ENCODE measurements at places on chromosomes 3 and 15.

- DNase-seq: no peak
Measured at GRCh38 chr15:90188914-90189748, 12.0 kb upstream of the SEMA4B start.

DNA sequence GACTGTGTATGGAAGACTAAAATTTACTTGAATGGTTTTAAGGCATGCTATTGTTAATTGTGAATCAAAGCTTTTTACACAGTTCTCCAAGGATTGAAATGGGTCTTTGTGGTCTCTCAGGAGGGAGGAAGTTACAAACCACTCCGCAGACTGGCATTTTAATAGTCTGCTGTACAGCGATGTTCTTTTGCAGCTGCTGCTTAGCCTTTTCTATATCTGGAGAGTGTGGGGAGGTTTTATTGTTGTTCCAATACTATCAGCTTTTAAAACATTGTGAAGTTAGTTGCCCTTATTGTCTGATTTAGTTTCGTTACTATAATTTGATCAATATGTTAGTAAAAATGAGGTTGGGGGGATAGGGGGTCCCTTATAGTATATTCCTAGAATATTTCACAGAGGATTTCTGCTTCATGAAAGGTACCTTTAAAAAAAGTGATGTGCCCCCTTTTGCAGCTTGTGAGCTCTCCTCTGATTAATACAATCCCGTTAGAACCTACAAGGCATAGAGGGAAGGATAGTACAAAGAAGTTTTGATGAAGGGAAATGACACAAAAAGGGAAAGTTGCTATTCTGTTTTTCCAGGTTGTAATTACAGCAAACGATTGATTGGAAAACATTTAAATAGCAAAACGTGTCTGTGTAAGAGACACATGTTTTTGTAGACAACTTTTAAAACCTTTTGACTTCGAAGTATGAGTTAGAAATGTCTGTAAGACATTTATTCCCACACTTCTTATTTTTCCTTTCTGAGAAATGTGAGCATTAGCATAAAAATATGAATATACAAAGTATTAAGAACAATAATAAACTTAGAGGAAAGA lies 158.3 kb upstream of the CGNL1 start:
- DNase-seq: no peak

GRCh38 chr3:99128725-99129505 lies 227.4 kb upstream of the DCBLD2 start:
- no peak for DNase-seq

GRCh38 chr3:38958026-38958720 lies 93.6 kb downstream of the SCN11A start:
- no peak for DNase-seq

GRCh38 chr3:128870347-128870746 lies 9.1 kb upstream of the ACAD9 start:
- DNase-seq: no peak

DNA sequence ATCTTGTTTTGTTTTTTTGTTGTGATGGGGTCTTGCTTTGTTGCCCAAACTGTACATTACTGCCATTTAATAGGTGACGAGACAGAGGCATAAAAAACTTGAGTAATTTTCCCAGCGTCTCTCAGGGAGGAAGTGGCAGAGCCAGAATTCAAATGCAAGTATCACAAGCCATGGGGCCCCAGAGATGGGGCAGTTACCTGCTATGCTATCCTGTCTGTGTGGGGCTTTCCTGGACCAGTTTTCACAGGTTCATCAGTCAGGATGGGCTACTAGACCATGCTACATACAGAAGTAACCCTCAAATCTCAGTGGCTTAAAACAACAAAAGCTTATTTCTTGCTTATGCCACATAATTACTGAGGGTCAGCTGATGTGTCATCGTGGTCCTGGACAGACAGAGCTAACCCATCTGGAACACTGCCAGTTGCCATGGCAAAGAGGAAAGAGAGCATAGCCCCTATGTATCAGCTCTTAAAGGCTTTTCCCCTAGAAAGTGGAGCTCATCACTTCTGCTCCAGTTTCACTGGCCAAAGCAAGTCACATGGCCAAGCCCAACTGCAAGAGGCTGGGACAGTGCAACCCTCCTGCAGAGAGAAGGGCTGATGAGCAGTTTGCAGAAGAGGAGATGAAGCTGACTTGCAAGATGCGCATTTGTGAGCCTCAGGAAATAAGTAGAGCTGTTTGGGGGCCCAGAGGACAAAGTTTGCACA lies 31.7 kb upstream of the SYNM start:
- DNase-seq: no peak

DNA sequence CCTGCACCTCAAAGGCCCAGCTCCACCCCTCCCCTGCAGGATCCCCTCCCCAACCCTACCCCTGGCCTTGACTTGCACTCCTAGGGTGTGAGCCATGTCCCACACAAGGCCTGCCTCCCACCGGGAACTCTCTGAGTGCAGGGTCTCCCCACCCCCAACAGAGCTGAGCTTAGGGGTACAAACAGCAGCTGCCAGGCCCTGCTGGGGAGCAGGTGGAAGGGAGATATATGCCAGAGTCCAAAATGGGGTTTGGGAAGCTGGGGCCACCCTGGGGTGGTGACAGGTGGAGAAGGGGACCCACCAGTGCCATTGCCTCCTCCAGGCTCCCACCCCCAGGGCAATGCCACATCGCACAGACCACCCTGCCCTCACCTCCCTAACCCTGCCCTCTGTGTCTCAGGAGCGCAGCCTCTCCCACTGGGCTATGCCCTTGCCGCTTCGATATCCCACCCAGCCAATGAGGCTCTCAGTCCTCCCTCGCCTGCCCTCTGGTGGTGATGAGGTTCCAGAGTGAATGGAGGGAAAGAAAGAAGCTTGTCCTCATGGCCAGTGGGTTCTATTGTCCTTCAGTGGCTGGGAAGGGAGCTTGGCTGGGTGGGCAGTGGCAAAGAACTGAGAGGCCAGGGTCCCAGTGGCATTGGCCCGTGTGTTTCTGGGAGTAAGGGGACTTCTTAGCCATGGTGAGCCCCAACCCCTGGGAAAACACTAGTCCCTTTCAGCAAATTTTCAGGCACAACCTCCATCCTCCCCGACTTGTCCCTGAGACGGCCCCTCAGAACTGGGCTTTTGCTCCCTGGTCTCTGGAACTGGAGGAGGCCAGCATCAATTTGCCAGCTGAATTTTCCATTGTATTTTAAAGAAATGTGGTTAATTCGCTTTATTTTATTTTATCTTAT lies 46.8 kb downstream of the CYP11A1 start:
- DNase-seq: no peak

DNA sequence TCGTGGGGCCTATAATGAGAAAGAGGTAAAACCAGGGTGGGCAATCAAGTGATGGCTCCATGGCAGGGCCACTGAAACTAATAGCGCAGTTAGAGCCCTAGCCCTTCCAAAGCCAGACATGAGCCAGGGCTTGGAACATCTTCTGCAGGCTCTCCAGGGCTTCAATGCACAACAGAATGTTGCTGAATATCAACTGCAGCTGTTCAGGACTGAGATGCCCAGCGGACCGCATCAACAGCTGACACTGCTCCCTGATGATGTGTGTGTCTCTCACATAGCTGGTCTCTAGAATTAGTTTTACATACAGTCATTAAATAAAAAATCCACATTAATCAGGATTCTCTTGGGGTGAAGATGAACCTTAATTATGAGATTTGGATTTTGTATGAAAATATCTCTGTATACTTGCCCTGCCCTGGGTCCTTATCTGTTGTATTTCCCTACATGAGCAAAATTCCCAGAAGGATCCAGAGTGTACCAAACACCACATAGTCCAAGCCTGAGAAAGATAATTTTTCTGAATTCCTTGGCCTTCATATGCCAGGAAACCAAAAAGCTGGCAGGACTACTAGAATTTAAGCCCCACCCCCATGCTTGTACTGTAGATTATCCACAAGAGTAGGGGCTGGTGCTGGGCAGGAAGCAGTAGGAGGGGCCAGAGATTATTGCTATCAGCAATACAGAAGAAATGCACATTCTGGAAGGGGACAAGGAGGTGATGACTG lies 7.7 kb upstream of the GOLGB1 start:
- DNase-seq: no peak

DNA sequence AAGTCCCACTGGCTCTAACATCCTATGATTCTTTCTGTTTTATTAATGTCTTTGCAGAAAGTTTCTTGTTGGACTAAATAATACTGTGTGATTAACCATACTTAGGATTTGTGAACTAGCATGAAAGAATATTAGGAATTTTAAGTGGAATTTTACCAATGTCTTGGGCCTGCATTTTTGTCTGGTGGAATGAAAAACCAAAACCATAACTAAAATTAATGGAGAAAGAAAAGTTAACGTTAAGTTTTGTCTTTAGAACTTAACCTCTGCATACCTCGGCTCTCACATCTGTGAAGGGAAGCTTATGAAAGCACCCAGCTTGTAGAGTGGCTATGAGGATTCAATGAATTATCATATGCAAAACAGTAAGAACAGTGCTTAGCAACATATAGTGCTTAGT lies 6.5 kb downstream of the FBN1 start:
- DNase-seq: no peak

DNA sequence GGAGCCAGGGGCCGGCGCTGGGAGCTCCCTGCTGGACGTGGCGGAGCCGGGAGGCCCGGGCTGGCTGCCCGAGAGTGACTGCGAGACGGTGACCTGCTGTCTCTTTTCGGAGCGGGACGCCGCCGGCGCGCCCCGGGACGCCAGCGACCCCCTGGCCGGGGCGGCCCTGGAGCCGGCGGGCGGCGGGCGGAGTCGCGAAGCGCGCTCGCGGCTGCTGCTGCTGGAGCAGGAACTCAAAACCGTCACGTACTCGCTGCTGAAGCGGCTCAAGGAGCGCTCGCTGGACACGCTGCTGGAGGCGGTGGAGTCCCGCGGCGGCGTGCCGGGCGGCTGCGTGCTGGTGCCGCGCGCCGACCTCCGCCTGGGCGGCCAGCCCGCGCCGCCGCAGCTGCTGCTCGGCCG lies 1.5 kb downstream of the SMAD6 start:
- no peak for DNase-seq

GRCh38 chr3:50388016-50388719 lies 28.8 kb upstream of the TMEM115 start:
- no peak for DNase-seq

- DNase-seq: no peak
Measured at GRCh38 chr15:67495585-67495984, 25.3 kb upstream of the C15orf61 start.

Measured in LNCaP clone FGC (cell line).